Left kidney (tissue), 8 donors: ENCODE measurements at places on chromosomes 13 and 19. TPM values are rescaled to one million over a fixed set of nuclear protein-coding genes. Genes with fewer than 3 reads are reported as not detected.

The POSTN gene
- 330 TPM for polyA plus RNA-seq

- no peak for DNase-seq
Measured at GRCh38 chr13:38662362-38662761, 24.5 kb upstream of the FREM2 start.

DNA sequence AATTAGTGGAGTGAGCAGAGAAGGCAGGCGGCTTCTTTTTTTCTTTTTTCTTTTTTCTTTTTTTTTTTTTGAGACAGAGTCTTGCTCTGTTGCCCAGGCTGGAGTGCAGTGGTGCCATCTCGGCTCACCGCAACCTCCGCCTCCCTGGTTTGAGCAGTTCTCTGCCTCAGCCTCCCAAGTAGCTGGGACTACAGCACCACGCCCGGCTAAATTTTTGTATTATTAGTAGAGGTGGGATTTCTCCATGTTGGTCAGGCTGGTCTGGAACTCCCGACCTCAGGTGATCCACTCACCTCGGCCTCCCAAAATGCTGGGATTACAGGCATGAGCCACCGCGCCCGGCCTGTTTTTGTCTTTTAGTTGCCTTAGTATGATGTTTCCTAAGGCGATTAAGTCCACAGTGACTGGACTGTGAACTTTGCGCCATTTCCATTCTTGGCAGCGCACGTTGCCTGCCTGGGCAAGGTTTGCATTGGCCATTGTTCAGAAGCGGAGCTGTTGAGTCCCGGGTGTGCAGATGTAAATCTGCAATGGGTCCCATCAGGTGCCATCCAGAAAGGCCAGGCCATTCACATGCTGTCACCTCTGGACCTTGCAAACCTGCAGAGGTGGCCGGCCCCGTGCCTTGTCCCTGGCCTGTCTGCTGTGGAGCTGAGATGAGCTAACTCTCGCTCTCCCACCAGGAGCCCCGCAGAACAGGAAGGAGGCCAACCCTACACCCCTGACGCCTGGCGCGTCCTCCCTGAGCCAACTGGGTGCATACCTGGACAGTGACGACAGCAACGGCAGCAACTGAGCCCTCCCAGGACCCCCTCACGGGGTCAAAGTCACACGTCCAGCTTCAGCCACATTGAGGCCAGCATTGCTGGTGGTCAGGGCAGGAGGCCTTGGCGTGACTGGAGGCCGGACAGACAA is 10.9 kb upstream of the SHD start:
- no peak for DNase-seq

DNA sequence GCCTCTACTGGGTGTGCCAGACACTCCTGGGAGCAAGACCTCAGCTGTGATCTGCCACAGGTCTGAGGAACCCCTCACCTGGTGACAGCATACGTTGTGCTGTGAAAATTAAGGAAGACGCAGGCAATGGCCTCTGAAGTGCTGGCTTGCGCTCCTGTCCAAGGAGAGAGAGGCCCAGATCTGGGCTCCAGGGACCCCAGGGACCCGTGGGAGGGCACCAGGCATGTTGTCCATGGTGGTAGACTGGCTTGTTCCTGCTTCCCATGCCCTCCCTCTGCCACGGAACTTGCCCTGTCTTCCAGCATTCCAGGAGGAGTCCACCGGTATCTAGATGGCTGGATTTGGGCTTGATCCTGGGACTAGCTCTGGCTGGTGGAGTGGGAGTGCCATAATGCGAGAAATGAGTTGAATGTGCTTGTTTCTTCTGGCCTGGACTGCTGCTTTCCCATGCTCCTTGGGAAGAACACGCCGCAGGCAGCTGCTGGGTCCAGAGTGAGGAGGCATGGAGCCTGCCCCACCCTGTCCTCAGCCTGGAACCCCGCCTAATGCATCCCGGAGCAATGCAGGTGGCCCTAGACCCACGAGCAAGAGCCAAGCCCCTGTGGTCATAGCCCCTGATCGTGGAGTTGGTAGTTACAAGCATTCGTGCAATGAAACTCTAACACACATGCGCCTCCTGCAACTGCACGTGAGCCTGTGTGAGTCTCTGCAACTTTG is 190.2 kb downstream of the TEX29 start:
- no peak for DNase-seq

GRCh38 chr13:44388427-44389059 is 14.9 kb downstream of the SERP2 start:
- DNase-seq: no peak

DNA sequence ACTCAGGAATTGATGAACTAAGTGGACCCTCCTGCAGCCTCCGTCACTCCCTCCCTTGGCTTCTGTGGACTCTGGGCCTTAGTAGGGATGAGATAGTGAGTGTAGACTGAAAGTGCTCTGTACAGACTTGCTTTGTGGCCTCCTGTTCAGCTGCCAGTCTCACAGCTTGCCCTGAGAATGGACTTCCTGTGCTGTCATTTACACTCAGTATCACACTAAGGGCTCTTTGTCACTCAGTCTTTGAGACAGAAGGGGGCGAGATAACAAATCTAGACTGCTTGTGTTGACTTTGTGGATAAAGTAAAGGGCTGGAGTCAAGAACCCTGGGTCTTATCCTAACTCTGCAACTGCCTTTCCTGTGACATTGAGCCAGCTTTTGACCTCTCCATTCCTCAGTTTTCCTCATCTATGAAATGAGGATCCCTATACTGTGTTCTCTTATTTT is 21.0 kb upstream of the SPRY2 start:
- DNase-seq: no peak
